ENCODE measurements at places on chromosomes 5 and 9. TPM values are rescaled to one million over a fixed set of nuclear protein-coding genes. Genes with fewer than 3 reads are reported as not detected.
A peak's percentile ranks its signal among the peaks of the same experiment; 100 is the strongest.

The INPP5E gene
- 10.7 TPM for total RNA-seq

The SLC6A19 gene
- total RNA-seq: not detected

The PCDHGA2 gene
- total RNA-seq: not detected

The LECT2 gene
- not detected for total RNA-seq

- DNase-seq: no peak
Measured at GRCh38 chr9:110081395-110081794, 126.6 kb downstream of the C9orf152 start.

GRCh38 chr5:154520861-154521453 is 42.9 kb upstream of the HAND1 start:
- DNase-seq: peak; percentile 70

DNA sequence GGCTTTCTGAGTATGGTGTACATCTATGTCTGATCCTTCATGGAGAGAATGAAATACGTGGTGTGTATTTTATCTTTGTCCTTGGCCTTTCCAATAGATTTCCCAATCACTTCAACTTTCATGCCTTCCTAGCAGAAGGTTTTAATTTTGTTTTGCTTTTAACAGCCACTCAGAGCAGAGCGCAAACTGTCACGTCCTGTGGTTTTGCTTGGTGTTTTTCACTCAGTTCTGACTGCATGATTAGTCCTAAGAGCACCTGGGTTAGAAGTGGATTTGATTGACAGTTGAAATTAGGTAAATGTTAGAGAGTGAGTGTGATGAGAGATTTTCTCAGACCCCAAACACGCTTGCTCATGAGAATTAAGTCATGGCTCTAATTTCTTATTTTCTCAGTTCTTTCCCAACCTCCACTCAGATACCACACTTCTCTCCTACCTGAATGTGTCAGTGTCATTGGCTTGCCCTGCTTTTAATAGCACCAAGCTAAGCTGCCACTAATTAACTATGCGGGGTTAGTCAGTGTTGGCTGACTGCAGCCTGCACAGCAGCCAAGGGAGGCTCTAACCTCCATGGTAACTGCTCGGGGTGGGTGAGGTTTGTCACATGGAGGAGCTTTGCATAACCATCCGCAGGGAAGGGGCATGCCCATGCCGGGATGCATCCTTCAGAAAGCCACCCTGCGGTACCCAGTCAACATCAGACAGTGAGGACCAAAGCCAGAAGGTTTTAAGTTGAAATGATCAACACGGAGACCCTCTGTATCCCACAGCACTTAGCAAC is 173.4 kb downstream of the NR3C1 start:
- no peak for DNase-seq

DNA sequence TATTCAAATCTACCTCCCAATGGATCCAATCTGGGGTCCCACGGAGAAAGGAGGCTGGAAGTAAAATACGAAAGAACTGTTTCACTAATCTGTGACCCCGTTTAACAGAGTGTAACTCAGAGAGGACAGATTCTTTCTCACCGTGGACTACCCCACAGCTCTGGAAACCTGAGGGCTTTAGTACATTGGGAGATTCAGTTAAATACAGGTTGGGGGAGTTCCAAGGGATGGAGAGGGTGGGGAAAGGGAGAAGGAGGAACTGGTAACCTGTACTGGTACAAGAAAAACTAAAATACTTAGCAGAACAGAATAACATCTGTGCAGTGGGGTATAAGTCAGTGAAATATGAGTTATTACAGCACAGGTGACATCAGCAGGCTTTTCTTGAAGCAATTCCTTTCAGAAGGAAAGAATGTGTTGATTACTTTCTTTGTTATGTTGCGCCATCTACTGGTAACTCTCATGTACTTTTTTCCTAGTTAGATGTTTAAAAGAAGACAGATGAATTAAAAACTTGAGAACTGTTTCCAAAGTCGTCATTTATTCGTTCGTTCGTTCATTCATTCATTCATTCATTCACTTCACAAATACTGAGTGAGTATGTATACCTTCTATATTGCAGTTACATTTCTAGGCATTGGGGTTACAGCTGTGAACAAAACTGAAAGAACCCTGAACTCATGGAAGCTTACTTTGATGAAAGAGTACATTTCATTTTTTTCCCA is 30.0 kb upstream of the STOM start:
- peak; percentile 79 for DNase-seq

- no peak for DNase-seq
Measured at GRCh38 chr9:110443866-110444220, 106.2 kb upstream of the TXNDC8 start.

DNA sequence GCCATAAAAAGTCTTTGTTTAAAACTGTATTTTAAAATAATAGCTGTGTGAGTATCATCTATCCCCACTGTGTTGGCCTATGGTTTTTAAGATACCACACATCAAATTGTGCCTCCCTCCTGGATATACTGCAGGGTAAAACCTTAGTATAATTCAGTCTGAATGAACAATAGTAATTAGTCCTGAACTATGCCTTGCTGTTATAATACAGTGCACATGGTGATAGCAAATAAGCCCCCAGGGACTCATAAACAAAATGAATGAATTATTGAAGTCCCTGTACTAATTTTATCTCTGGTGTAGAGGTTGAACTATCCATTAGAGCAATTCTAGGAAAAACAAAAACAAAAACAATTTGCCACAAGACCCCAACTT is 142.7 kb upstream of the ADAMTSL1 start:
- DNase-seq: no peak

- DNase-seq: no peak
Measured at GRCh38 chr9:138112791-138113600, 235.4 kb downstream of the CACNA1B start.

DNA sequence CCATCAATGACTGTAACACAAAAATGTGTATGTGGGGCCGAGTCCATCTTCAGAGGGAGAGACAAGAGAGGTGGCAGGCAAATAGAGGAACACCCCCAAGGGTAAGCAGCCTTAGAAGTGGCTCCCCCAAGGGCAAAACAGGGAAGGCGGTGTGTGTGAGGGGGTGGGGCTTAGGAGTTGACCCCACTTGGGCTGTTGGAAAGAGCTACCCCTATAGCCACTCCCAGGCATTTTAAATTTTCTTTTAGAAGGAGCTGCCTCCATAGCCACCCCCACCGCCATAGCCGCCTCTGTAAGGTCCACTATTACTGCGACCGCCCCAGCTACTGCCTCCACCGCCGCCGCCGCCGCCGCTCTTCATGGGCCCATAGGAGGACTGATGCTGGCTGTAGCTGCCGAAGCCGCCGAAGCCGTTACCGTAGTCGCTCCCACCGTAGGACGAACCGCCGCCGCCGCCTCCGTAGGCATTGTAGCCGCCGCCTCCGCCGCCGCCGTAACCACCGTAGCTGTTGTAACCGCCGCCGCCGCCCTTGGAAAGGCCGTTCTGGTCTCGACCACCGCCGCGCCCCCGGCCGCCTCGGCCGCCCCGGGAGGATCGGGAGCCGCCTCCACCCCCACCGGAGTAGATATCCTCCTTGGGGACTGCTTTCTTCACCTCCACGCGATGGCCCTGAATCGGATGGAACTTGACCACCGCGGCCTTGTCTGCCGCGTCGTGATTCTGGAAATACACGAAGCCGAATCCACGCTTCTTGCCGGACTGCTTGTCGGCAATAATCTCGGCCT is 1.1 kb downstream of the HNRNPA0 start:
- peak; percentile 2 for DNase-seq

DNA sequence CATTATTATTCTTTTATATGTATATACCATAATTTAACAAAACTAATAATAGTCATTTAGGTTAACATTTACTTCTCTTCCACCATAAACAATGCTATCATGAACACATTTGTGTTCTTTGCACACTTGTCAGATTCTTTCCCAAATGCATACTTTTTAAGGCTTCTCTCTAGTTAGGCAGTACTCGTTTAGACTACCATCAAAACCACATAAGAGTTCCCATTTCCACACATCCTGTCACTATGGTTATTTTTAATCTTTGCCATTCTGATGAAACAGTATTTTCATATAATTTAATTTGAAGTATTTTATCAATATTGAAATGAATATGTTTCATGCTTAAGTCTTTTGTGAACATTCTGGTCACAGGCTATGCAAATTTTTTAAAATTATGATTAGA is 15.1 kb downstream of the DROSHA start:
- no peak for DNase-seq

DNA sequence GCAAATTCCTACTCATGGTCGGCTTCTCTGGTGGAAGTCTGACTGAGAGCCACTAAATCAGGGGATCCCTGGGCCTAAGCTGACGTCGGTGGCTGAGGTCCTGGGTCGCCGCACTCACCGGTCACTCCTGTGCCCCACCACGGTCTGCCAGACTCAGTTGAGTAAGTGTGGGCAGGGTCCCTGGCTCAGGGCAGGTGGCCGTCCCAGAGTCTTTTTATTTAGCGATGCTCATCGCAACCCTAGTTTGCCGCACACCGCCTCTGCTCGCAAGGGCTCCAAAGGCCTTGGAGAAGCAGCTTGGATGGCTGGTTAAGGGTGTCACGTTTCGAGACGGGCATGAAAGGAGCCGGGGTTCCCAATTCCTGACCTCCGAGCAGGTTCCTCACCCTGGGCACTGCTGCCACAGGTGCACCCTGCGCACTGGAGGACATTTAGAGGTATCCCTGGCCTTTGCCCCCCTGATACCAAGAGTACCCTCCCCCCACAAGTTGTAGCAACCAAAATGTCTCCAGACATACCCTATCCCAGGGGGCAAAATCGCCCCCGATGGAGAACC is 59.9 kb downstream of the NSUN2 start:
- DNase-seq: no peak

DNA sequence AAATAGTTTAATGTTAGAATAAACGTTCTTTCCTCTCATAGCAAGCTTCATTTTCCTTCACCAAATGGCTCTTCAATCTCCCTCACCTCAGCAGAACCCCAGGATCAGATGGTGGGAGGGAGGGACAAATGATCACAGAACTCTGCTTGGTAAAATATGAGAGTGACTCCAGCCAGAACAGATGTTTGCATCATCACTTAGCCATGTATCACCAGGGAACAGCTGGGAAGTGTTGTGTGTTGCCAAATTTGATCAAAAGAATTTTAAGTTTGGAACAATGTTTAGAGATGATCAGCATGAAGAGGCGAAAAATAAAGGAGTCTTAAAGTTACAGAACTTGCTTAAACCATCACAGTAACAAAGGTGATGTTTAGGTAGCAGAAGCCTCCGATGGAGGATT is 115.7 kb downstream of the FRMD3 start:
- no peak for DNase-seq

DNA sequence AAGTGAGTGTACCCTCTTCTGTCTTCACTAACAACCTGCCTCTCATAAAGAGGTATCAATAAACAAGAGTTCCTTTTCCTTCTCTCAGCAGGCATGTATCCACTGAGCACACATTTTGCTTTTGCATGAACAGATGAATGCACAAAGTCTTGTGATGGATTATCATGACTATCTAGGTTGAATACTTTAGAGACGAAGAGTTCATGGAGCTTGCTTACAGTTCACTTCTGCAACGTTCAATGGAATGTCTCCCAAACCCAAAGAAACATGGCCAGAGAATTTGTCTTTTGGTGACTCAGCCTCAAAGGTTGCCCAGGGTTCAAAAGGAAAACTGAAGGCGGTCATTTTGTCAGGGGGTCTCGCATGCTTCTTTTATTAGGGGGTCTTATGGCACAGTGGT is 55.4 kb downstream of the BRINP1 start:
- no peak for DNase-seq

- DNase-seq: no peak
Measured at GRCh38 chr5:111422245-111422644, 90.1 kb downstream of the STARD4 start.
